ENCODE measurements at places on chromosomes 12 and 14.
A peak's percentile ranks its signal among the peaks of the same experiment; 100 is the strongest.

DNA sequence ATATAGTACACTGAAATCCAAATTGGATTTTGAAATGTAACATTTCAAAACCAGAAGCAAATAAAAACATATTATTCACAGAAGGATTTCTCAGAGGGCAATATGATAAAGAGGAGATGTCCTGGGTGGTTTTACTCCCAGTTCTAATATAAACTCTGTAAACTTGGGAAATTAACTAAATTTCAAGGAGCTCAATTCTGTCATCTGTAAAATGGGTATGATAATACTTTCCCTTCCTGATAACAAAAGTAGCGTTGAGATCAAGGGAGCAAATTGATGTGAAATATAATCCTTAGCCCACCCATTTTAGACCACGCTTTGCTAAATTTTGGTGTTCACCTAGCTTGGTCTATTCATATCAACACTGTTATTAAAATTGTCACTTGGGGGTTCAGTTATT is 192.5 kb upstream of the BTG1 start:
- no peak for DNase-seq

- peak; percentile 38 for DNase-seq
Observed at GRCh38 chr14:102901633-102902032, 20.8 kb upstream of the AMN start.

DNA sequence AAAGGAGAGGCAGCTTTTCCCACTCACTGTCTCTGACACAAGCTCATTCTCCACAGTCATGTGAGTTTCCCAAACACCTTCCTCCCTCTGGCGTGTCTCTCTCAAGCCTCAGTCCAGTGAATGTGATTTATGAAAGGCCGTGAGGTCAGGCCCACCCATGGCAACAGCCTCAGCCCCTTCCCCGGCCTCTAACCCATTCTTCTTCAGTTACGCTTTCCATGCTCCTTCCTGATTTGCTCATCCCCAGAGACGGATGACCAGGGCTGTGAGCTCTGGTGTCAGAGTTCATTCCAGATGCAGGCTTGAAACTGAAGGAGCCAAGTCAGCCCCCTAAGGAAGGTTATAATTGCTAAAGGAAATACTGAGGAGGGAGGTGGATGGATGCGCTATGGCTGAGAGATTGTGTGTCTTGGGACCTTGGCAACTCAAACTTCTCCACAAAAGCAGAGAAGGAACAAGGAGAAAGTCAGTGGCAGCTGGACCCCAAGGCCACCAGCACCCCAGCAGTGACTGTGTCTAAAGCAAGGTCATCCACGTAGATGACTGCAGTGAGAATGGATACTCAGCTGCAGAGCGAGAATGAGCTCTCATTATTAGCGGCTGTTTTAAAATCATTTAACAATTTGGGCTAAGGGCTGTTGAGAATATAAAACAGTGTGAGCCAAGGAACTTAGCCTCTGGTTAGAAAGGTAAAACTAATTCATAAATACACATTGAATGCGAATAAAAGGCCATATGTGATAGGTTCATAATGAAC is 84.1 kb downstream of the FBXL14 start:
- DNase-seq = no peak

GRCh38 chr14:103969961-103970360 is 27.6 kb upstream of the RD3L start:
- DNase-seq = no peak

- no peak for DNase-seq
Observed at GRCh38 chr14:76938092-76938500, 90.4 kb downstream of the IRF2BPL start.

- no peak for DNase-seq
Observed at GRCh38 chr14:72685456-72685855, 208.4 kb downstream of the DPF3 start.

GRCh38 chr12:92549516-92549915 is 153.3 kb upstream of the PLEKHG7 start:
- no peak for DNase-seq

DNA sequence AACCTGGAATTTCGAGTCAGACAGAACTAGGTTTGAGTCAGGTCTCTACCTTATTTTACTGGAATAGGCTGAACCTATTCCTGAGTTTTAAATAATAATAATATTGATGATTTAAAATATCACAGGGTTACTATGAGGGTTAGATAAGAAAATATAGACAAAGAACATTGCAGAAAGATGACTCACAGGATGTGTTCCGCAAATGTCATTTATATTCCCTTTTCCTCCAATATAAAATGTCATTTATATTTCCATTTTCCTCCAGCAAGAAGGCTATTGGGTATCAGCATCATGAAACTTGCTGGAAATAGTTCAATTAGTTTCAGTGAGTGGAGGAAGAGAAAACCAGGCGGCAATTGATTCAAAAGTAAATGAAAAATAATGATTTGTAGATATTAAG is 163.9 kb upstream of the RASSF8 start:
- no peak for DNase-seq

DNA sequence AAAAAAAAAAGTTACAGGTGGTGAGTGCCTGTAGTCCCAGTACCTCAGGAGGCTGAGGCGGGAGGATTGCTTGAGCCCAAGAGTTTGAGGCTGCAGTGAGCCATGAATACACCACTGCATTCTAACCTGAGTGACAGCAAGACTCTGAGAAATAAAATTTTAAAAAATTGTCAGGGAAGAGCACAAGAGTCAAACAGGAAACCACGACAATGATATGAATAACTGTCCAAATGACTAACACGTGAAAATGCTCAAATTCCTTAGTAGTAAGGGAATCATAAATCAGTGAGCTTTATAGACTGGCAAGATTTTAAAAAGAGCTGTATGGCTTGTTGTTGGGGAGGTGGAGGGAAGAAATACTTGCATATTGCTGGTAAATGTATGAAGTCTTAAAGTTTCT is 12.9 kb upstream of the ASPG start:
- DNase-seq = no peak

DNA sequence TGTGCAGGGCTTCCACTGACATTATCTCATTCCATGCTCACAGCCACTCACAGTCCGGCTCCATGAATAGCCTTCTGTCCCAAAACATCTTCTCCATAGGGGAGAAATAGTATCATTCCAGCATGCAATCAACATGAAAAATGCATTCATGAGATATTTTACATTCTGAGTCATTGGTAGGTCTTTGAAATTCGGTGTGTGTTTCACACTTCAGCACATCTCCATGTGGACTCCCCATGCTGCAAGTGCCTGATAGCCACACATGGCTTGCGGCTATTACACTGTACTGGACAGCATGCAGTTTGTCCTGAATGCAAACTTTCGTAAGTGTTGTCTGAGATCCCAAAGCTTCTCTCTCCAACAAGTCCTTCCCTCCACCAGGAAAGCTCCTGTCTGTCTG is 449.3 kb downstream of the MED13L start:
- DNase-seq = no peak

GRCh38 chr12:127620735-127621355 is 646.1 kb upstream of the TMEM132C start:
- DNase-seq = no peak

DNA sequence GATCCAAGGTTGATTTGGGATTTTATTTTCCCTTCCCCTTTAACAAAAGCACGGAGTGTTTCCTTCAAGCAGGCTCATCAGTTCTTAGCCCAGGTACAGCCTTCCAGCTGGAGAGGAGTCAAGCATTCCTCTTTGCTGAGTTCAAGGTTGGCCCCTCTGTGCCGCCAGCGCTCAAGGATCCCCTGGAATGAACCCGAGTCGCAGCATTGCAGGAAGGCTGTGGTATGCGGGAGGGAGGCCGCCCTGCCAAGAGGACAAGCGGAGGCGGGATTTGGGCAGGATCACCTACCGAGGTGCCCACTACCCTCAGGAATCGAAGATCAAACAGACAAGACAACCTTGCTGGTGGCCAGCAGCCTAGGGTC is 53.9 kb upstream of the NCOR2 start:
- no peak for DNase-seq

- no peak for DNase-seq
Observed at GRCh38 chr14:73168691-73169090, 32.4 kb downstream of the PSEN1 start.

DNA sequence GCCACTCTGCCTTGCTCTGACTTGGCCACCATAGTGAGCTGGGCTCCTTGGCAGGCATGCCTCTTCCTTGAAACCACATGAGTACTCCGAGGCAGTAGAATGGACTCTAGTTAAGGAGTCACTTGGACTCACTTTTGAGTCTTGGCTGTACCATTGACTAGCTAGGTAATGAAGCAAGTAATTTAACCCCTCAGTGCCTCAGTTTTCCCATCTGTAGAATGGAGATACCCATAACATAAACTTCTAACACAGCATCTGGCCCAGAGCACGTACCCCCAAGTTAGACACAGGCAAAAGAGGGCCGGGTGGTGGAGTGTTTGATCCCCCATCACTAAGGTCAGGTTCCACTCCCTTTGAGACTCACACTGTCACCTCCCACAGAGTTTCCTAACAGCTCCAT is 8.3 kb downstream of the KRT77 start:
- no peak for DNase-seq

GRCh38 chr14:96261772-96262655 is 6.0 kb downstream of the BDKRB1 start:
- DNase-seq = no peak

GRCh38 chr12:13981990-13982389 is 588 bp upstream of the GRIN2B start:
- no peak for DNase-seq

- DNase-seq = no peak
Observed at GRCh38 chr12:21296751-21297406, 37.8 kb downstream of the SLCO1A2 start.

- no peak for DNase-seq
Observed at GRCh38 chr12:115335594-115335993, 651.6 kb upstream of the TBX3 start.

- peak; percentile 85 for DNase-seq
Observed at GRCh38 chr14:24662753-24663152, 28.8 kb upstream of the GZMB start.

- no peak for DNase-seq
Observed at GRCh38 chr14:33056213-33056612, 117.5 kb downstream of the NPAS3 start.

DNA sequence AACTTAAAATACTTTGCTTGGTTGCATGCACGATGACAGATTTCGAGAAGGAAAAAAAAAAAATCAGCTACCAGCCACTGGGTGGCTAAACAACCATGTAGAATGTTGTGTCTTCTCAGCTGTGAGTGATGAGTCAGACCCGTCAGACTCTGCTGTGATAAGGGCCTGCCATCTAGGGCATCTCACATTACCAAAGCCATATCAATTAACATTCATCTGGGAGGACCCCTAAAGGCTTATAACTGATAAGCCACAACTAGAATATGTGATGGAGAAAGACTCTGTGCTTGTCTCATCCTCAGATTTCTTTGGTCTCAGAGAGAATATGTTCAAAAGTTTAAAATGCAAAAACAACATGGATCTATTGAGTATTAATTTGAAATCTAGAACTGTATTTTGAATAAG is 111.5 kb downstream of the PAX9 start:
- no peak for DNase-seq

GRCh38 chr12:123153906-123154305 is 3.0 kb upstream of the PITPNM2 start:
- no peak for DNase-seq

GRCh38 chr12:96107236-96107635 is 71.8 kb upstream of the LTA4H start:
- no peak for DNase-seq

DNA sequence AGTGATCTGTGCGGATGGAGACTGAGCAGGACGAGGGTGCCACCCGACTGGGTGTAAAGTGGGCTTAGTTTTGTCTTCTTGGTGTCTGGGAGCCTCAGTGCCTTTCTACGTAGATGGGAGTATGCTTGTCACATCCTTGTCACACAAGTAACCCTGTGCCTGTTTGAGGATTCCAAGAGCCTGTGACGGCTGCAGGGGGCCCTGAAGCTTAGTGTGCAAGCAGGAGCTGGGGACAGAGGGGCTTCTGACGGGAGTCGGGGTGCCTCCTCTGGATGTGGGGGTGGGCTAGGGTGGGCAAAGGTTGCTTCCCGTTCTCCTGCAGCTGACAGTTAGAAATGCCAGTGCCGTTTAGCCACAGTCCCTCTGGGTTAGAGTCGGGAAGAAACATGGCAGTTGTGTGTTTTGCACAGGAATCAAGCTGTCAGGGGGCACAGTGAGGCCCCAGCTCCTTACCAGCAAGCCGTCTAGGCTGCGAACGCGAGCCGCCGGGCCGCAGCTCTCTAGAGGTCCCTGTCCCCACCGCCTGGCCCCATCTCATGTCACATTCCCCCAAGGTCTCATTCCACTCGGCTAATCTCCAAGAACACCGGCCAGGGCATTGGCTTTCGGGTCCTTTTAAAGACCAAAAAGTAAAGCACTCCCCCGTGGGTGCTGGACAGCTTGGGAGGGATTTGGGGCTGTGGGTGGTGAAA is 7.0 kb downstream of the RTL1 start:
- no peak for DNase-seq

- no peak for DNase-seq
Observed at GRCh38 chr12:75856235-75856634, 175.3 kb downstream of the PHLDA1 start.

- DNase-seq = no peak
Observed at GRCh38 chr12:130322263-130322662, 15.4 kb upstream of the PIWIL1 start.

- no peak for DNase-seq
Observed at GRCh38 chr14:100894416-100894815, 9.1 kb downstream of the RTL1 start.

GRCh38 chr12:91687052-91688017 is 458.3 kb downstream of the BTG1 start:
- DNase-seq = peak; percentile 7

DNA sequence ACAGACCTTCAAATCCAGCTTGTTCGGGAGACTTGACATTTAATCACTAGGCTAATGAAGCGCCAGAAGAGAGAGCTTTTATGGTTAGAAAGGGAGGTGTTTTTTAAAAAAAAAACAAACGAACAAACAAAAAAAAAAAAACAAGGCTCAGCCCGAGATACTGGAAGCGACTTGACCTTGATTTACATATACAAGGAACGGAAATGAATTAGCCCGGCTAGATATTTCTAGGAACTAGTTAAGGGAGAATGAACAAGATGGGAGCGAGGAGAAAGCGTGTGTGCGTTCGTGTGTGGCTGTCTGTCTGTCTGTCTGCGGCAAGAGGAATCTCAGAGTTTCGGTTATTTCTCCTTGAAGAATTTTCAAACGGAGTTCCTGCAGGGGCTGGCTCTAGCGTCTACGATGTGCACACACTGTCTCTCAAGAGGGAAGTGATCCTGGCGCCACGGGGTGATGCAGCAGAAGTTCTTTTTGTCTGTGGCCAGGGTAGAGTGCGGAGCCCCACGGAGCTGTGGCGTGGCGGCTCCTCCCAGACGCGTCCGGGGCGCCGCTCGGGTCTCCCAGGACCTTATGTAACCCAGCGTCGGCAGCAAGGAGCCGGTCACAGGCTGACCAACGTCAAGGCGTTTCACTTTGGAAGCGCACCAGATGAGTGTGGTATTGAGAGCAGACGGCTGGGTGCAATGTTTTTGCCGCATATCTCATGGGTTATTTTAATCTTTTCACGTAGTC is 18.8 kb downstream of the SOCS2 start:
- DNase-seq = no peak

- DNase-seq = no peak
Observed at GRCh38 chr12:6307529-6307928, 3.0 kb upstream of the PLEKHG6 start.

- DNase-seq = no peak
Observed at GRCh38 chr12:53532524-53533445, 25.5 kb upstream of the NPFF start.

Measured in HL-60 (cell line).